ENCODE measurements at places on chromosomes 5 and 9.

GRCh38 chr5:171657473-171657872, 128.1 kb upstream of the SMIM23 start:
- DNase-seq, result no peak

GRCh38 chr5:41270423-41271251, 57.3 kb upstream of the C6 start:
- DNase-seq, result peak; percentile 53

DNA sequence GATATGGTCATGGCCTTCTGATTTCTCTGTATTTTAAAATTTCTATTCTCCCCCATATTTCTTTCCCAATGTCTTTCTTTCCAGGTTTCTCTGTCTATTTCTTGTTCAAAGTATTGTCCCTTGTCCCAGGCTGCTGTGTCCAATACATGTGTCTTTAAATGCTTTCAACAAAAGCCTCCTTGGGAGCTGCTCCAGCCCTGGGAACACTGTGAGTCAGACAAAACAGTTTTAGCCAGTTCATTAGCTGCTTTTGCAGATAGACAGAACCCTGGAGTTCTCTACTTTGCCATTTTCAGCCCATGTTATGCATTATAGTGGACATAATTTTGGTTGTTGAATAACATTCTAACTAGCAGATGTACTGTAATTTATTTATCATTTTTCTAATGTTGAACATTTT, 20.5 kb upstream of the JAK2 start:
- no peak for DNase-seq

DNA sequence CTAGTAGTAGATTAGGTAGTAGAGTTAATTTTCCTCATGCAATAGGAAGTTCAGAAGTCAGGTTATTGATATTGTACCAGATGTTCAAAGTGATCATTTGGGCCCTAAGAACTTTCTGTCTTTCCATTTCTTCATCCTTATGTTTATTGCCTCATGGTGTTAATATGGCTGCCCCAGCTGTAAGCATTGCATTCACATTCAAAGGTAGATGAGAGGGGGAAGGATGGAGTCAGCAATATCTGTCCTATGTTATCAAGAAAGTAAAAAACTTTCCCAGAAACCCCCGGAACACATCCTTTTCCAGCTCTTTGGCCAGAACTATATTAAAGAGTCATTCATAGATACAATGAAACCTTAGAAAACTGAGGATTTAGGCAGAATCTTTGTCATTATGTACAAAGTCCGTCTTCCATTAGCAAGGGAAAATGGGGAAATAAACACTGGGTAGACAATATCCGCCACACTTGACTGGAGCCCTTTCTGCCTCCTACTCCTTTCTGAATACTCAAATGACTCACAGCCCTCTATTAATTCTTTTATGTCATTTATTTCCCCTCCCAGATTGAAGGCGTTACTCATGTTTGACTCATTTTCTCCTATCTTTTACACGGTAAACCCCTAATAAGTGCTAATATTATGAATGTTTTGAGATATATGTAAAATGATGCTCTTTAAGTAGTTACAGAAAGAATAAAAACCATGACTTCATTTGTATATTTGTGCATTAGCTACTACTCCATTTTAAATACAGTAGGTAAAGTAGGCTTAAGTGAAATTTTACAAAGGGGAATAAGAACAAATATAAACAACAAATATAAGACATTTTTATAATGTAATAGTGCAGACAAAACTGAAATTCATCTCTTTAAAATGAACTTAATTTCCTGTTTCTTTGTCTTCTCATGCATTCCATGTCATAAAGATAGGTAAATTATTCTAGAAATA, 127.6 kb downstream of the SLF1 start:
- no peak for DNase-seq

DNA sequence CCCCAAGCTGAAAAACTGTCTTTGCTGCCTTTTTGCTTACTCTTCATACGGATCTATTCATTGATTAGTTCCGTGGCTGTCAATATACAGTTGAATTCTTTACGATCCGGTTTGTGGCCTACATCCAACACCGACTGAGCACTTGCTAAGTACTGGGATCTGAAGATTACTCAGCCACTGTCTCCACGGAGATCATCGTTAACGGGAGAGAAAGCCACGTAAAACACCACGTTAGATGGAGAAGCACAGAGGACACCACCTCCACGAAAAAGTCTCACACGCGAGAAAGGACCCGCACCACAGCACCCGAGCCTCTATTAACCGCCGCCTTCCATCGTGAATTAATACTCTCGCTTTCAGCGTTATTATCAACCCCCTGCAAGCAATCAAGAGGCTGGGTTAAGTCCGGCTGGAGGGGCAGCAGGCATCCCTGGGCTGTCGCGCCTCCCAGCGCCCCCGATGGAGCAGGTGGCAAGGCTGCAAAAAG, 650 bp downstream of the ELP1 start:
- DNase-seq, result no peak

DNA sequence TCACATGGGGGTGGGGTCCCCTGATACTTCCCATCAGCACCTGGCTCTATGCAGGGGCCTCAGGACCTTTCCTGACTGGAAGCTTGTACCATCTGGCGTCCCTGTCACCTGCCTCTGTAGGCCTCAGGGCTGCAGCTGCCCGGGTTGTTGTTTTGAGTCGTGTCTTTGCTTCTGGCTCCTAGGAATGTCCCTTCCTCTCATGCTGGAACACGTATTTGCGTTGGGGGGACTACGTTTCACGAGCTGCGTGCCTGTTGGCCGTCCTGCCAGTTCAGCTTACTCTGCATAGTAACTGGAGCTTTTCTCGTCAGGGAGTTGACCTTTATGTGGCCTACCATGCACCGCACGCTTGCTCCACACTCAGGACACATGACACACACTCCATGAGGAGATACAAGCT, 54.9 kb upstream of the IRX4 start:
- no peak for DNase-seq

- DNase-seq, result no peak
Observed at GRCh38 chr9:27933210-27934025, 360.1 kb upstream of the C9orf72 start.

DNA sequence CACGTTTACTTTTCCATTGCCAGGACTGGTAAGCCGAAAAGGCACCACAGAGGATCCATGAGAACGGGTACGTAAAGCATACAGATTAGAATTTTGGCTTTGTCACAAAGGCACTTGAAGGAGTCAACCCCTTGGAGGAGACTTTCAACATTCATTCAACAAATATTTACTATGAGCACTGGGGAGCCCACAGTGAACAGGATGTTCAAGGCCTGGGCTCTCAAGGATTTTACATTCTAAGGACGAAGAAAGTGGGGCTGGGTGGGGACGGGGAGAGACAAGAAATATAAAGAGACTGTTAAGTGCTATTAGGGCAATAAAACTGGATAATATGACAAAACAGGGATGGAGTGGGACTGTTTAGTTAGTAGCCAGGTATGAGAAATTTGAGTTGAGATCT, 66.0 kb downstream of the KLF4 start:
- DNase-seq, result no peak

DNA sequence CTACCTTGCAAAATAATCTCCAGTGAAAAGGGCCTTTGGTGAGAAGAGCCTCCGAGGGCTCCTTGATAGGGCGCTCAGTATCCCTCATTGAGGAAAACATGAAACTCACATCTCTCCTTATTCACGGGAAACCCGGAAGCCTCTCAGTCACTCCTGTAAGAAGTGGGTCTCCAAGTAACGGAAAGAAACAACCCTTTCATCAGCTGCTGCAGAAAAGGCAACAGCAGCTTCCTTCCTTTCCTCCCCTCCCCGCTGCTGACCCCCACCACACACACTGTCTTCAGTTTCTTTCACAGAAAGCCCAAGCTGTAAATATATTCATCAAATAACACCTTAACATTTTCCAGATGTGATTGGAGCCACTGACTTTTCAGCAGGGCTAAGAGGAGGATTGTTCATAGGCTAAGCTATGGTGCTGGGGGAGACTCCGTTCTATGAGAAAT, 81.4 kb downstream of the C9orf152 start:
- DNase-seq, result no peak

- peak; percentile 20 for DNase-seq
Observed at GRCh38 chr9:126327006-126327713, 531 bp downstream of the MVB12B start.

DNA sequence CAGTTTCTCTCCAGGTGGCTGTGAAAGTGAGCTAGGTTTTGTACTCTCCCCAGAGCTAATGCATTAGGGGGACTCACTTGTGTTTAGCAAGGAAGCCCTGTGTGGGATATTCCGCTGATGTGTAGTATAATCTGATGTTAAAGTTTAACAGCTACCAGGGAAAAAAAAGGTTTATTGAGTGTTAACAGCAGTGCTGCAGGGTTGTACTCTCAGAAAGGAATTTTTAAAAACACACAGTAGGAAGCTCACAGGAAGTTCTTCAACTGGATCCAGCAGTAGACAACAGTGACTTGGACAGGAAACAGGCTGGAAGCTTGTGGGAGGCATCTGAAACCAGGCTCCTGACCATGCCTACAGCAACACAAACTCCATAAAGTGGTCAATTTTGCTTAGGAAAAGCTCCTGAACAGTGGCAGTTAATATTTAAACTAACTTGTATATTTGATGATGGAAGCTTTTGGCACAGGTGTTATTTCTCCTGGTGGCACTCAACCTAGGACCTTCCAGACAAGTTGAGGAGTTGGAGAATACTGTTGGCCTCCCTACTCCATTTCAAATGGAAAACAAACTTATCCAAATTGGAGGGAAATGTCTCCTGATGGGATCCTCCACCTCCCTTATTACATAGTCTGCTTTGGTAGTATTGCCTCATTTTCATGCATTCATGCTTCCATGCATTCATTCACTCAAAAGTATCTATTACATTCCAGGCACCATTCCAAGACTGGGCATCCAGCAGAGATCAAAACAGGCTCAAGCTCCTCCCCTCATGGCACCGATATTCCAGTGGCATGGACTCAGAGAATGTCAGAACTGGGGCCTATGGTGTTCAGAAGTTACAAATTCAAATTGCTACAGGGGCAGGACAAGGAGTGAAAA, 54.7 kb downstream of the FOXD1 start:
- DNase-seq, result no peak

DNA sequence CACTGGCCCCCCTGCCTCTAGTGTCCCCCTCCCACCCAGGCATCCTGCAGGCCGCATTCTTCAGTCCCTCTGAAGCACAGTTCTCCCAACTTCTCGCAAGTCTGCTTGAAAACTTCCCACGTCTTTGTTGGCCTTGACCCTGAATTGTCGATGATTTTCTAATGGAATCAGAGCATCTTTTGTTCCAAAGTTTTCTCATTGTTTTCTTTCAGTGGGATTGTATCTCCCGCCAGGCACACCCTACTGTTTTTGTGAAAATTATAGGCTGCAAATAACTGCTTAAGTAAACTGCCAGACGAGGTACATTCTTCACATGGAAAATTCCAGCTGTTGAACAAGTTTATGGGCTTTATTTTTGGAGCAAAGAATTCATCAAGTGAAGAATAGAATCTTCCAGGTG, 122.6 kb upstream of the SLC25A48 start:
- no peak for DNase-seq

GRCh38 chr5:171614971-171615653, 170.5 kb upstream of the SMIM23 start:
- DNase-seq, result no peak

- peak; percentile 55 for DNase-seq
Observed at GRCh38 chr9:2469681-2470221, 151.8 kb upstream of the VLDLR start.

Measured in hematopoietic multipotent progenitor cell treated with erythropoietin and hydrocortisone succinate and interleukin-3 and kit ligand, for 4 days (in vitro differentiated cells).